ENCODE measurements at places on chromosomes 5 and 9.

DNA sequence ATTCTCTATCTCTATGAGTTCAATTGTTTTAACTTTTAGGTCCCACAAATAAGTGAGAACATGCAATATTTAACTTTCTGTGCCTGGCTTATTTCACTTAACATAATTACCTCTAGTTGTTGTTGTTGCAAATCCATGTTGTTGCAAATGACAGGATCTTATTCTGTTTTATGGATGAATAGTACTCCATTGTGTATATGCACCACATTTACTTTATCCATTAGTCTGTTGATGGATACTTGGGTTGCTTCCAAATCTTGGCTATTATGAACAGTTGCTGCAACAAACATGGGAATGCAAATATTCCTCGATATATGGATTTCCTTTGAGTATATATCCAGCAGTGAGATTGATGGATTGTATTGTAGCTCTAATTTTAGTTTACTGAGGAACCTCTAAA, 36.3 kb downstream of the MEGF9 start:
- H3K36me3 ChIP-seq, result no peaks in the 10 kb centered on the region
- DNase-seq, result no peak
- no peak overlapping the region for H3K27ac ChIP-seq
- H3K27me3 ChIP-seq, result no peaks in the 10 kb centered on the region
- H3K4me1 ChIP-seq, result no peaks in the 10 kb centered on the region

DNA sequence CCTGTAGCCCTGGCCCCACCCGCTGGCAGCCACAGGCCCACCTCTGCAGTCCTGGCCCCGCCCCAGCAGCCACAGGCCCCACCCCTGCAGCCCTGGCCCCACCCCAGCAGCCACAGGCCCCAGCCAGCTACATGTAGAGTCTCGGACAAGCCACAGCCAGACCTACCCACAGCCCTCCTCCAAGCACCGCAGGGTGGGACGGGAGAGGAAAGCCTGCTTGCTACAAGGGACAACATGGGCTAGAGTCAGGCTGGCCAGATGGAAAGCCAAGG, 49.5 kb upstream of the SARDH start:
- H3K27ac ChIP-seq, result no peak overlapping the region
- H3K36me3 ChIP-seq, result no peaks in the 10 kb centered on the region
- no peak overlapping the region for H3K4me3 ChIP-seq
- no peaks in the 10 kb centered on the region for H3K27me3 ChIP-seq
- no peaks in the 10 kb centered on the region for H3K4me1 ChIP-seq

DNA sequence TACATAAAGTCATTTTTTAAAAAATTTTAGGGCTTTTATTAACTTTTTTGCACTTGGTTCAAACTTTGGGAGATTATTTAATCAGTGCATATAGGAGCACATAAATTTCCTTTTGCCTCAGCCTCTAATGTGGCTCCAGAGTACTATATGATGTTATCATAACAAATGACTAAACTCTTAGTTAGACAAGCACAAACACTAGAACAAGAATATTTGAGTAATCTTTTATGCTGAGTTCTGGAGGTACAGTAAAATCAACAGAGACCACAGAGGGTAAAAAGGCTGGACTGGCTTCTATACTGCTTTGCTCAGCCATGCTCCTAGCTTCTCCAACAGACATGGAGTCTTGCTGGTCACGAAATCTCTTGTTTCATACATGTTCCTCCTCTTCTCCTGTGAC, 52.5 kb upstream of the SGCD start:
- DNase-seq, result no peak
- H3K4me1 ChIP-seq, result no peaks in the 10 kb centered on the region
- H3K36me3 ChIP-seq, result no peaks in the 10 kb centered on the region

- no peaks in the 10 kb centered on the region for H3K27me3 ChIP-seq
- H3K27ac ChIP-seq, result no peak overlapping the region
- H3K4me3 ChIP-seq, result no peak overlapping the region
- no peak for DNase-seq
- H3K36me3 ChIP-seq, result no peaks in the 10 kb centered on the region
- no peaks in the 10 kb centered on the region for H3K4me1 ChIP-seq
Measured at GRCh38 chr5:168826246-168826725, 247.1 kb upstream of the PANK3 start.

- no peak overlapping the region for H3K27ac ChIP-seq
- no peaks in the 10 kb centered on the region for H3K36me3 ChIP-seq
- H3K4me3 ChIP-seq, result no peak overlapping the region
- peaks cover 18% of the 10 kb centered on the region for H3K27me3 ChIP-seq
- no peaks in the 10 kb centered on the region for H3K4me1 ChIP-seq
Measured at GRCh38 chr5:3100921-3101551, 349.6 kb upstream of the IRX2 start.

DNA sequence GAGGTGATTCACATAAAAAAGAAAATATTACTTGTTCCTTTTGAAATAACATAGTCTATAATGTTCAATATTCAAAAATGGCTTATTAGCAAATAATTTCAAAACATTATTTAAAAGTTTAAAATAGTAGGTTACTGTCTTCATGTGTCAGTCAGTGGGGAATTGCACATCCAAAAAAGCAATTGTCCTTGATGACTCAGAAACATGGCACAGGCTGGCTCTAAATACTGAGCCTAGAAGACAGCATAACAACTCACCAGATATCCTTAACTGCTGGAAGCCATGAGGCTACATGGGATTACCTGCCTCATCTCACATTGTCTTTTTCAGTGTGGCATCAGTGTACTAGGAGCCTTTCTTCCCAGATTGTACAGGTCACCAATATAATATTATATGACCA, 439.5 kb upstream of the RGMB start:
- no peak overlapping the region for H3K4me3 ChIP-seq
- no peaks in the 10 kb centered on the region for H3K27me3 ChIP-seq
- no peaks in the 10 kb centered on the region for H3K4me1 ChIP-seq
- H3K36me3 ChIP-seq, result no peaks in the 10 kb centered on the region

GRCh38 chr5:176414704-176415103, 1.6 kb downstream of the CLTB start:
- no peak overlapping the region for H3K4me3 ChIP-seq
- no peak overlapping the region for H3K27ac ChIP-seq
- DNase-seq, result no peak
- peaks cover 12% of the 10 kb centered on the region for H3K4me1 ChIP-seq
- H3K36me3 ChIP-seq, result peaks cover 5% of the 10 kb centered on the region
- no peaks in the 10 kb centered on the region for H3K27me3 ChIP-seq

DNA sequence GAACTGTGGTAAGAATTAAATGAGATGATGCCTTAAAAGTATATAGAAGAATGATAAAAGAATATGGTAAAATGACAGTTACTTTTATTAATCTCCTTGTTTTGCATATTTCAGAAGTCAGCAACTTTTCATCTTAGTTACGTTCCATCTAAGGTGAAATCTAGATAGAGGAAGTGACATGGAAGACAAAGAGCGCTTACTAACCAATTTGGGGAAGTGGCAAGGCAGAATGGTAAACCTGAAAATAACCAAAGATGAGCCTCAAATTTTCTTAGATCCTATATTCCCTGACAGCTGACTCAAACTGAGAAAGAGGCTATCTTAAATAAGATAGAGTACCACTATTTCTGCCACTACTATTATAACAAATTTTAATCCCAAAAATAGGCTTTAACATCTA, 52.5 kb downstream of the FGF10 start:
- H3K27me3 ChIP-seq, result no peaks in the 10 kb centered on the region
- DNase-seq, result no peak
- no peaks in the 10 kb centered on the region for H3K36me3 ChIP-seq
- no peak overlapping the region for H3K4me3 ChIP-seq
- H3K27ac ChIP-seq, result no peak overlapping the region

All from thymus (tissue), 14 donors.